Activated CD4-positive, alpha-beta T cell treated with anti-CD3 and anti-CD28 coated beads for 24 hours (primary cell): ENCODE measurements at places on chromosomes 16 and 17.

GRCh38 chr17:78128551-78129350 is at the start of gene TMC6:
TSS of gene TMC6 (minus strand) at chr17:78128755. CDS start at chr17:78126832, 1,923 bp downstream.
- no peak for DNase-seq

DNA sequence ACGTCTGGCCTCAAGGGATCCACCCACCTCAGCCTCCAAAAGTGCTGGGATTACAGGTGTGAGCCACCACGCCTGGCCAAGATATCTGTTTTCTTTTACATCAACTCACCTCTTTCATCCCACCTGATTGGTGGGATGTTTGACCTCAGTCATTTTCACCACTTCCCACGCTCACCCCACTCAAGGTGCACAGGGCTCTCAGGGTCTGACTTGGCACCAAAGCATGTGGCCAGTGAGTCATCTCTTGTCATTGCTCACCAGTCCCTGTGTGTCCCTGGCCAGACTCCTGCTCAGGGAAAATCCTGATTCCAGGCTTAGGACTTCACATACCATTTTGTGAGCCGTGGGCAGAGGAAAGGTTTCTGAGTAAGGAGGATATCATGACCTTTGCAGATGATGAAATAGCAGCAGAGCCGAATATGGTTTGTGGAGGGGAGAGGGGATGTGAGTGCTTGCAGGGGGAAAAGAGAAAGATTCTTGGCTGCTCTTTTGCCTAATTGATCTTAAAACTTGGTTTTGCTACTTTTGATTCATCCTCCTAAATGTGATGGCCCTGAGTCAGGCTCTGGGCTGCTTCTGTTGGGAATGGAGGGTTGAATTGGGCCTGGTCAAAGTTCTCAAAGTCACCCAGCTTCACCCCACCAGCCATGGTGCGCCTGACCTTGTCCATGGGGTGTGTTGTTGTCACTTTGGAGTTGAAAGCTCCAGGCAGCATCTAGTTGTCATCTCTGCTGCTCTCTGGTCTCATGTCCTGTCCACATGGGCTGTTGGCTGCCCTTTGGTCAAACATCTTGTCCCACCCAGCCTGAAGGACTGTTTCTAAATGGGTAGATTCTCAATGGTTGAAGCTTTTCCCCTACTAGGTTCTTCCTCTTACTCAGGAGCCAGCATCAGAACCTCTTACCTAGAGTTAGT is 6.0 kb upstream of the KCNH6 start:
- DNase-seq = peak; percentile 5

GRCh38 chr17:74201250-74201649 is 2.2 kb upstream of the RPL38 start:
- no peak for DNase-seq

- DNase-seq = no peak
Measured at GRCh38 chr16:88476817-88477397, 23.8 kb downstream of the ZFPM1 start.

GRCh38 chr16:51968749-51969148 is 578.2 kb downstream of the TOX3 start:
- DNase-seq = no peak

GRCh38 chr16:678858-679813 is 1.1 kb upstream of the STUB1 start:
- peak; percentile 24 for DNase-seq

GRCh38 chr16:56984639-56985038 is 4.7 kb upstream of the NLRC5 start:
- no peak for DNase-seq

- no peak for DNase-seq
Measured at GRCh38 chr17:29179232-29180033, 765 bp downstream of the MYO18A start.

DNA sequence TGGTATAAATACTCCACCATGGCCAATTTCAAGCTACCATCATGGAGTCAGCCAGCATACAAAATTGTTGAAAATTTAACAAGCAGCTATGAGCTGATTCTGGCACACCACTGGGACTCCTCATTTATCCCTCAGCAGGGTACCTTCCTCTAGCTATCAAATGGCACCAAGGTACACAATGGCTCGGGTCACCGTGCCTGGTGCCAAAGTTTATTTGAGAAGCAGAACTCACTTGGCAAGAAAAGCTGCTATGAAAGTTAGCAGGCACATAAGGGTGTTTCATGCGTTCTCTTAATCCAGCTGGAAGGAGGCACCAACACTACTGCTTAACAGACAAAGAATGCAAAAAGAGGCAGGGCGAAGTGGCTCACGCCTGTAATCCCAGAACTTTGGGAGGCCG is 51.6 kb downstream of the IKZF3 start:
- no peak for DNase-seq

DNA sequence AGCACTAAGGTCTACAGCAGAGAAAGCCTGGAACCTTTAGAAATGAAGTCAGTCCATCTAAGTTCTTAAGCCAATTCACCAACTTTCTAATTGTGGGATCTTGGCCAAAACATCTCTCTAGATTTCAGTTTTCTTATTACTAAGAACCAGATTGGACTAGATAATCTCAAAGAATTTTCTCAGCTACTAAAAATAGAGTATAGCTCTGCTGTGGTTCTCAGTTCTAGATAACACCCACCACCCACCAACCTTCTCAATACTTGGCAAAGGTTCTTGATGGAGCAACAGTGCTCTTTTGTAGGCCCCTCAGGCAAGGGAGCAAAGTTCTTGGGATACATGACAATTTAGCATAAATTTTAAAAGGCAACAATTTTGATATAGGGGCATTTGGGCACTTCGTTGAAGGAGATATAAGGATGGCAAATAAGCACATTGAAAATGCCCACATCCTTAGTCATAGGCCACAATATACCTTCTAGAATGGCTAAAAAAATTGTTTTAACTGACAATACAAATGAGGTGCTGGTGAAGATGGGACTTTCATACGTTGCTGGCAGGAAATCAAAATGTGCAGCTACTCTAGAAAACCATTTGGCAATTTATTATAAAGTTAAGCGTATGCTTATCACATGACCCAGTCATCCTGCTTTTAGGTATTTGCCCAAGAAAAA is 74.4 kb upstream of the TMEM132E start:
- no peak for DNase-seq

DNA sequence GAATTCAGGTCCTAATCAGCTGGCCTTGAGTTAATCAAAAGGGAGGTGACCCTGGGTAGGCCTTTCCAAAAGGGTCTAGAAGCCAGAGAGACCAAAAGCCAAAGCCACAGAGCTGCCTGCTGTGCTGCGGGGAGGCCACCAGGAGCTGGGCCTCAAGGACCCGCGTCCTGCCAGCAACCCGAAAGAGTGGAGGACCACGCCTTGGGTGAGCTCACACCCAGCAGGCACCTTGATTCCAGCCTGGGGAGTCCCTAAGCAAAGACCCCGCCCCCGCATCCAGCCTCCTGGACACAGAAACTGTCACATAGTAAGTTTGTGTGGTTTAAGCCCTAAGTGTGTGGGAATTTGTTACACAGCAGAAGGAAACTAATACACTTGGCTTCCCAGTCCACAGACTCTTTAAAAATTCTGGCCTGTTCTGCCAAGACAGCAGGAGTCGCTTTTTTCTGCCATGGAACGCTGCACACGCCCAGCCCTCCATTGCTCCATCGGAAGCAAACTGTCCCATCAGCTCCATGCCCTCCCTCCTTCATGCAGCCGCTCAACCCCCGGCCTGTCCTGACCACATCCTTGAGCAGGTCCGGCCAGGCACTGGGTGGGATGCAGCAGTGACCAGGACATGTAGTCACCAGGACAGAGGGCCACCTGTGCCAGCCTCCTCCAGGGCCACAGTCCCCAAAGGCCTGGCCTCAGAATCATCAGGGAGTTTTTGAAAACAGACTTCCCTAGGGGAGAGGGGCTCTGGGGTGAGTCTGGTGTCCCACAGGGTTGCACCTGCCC is 20.9 kb upstream of the RASD1 start:
- DNase-seq = no peak

DNA sequence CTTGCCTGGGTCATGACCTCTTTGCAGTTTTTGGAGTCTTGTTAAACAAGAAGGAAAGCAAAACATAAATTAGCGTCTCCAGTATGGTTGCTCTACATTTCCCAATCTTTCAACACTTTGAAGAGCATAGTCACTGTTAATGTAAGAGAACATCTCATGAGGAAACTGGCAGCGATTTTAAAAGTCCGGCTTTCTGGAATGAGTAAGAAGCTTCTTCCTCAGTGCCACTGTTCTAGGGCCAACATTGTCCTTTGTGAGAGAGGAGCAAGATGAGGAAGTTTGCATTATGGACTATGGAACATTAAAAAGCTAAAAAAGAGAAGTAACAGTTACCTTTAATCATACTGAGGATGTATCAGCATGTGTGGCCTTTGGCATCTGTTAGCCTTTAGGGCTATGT is 73.1 kb downstream of the WNT3 start:
- DNase-seq = no peak

- DNase-seq = no peak
Measured at GRCh38 chr17:47810200-47810821, 11.3 kb downstream of the OSBPL7 start.

- DNase-seq = peak; percentile 5
Measured at GRCh38 chr17:27846042-27846655, 45.8 kb upstream of the NOS2 start.
